Activated T-helper 1 cell treated with Interleukin-2 at 50 U/mL for 16 hours (primary cell): ENCODE measurements at places on chromosomes 13 and 19.

DNA sequence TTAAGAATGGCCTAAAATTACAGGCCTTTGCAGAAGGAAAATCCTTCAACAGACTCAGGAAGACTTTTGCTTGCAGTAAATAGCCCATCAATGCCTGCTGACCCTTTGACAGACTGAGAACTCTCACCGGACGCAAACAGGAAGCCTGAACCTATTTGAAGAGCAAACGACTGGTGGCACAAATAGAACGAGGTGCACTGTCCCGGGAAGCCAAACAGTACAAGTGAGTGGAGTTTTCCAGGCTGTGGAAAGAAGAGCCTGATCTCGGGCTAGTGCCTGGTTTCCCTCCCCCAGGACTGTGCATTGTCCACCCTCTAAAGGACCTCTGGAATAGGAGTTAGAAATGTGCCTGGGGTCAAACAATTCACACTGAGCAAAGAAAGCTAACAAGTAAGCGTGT, 165.5 kb downstream of the FGF14 start:
- no peak for DNase-seq

- no peak for DNase-seq
Measured at GRCh38 chr19:46193678-46194077, 35.9 kb upstream of the IGFL1 start.

- no peak for DNase-seq
Measured at GRCh38 chr19:39372941-39373340, 18.0 kb downstream of the PAF1 start.

DNA sequence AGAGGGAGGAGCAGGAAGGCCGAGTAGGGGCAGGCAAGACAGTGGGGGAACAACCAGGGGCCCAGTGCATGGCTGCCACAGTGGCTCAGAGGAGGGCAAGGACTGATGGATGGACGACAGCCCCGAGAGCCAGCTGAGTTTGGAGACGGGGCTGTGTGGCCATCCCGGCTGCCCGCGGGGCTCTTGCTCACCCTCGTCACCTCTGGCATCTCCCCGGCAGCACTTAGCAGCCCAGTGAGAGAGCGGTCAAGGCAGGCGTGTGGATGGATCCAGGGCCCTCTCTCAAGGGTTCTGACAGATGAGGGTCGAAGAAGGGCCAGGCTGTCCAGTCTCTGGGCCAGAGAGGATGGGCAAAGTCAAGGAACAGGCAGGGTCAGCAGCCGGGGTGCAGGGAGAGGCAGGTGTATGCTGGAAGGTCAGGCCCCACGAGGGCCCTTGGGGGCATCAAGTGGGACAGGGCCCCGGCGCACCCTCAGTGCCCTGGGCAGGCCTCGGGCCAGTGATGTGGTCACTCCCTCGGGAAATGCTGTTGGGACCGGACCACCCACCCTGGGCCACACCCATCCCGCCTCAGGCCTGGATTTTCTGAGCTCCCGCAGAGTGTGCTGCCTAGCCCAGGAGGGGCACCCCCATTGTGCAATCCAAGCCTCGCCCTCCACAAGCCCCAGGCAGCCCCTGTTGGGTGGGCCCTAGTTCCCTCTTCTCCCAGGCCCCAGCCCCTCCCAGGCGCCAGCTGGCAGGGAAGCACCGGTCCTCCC, 56.4 kb upstream of the TPM4 start:
- DNase-seq: no peak

DNA sequence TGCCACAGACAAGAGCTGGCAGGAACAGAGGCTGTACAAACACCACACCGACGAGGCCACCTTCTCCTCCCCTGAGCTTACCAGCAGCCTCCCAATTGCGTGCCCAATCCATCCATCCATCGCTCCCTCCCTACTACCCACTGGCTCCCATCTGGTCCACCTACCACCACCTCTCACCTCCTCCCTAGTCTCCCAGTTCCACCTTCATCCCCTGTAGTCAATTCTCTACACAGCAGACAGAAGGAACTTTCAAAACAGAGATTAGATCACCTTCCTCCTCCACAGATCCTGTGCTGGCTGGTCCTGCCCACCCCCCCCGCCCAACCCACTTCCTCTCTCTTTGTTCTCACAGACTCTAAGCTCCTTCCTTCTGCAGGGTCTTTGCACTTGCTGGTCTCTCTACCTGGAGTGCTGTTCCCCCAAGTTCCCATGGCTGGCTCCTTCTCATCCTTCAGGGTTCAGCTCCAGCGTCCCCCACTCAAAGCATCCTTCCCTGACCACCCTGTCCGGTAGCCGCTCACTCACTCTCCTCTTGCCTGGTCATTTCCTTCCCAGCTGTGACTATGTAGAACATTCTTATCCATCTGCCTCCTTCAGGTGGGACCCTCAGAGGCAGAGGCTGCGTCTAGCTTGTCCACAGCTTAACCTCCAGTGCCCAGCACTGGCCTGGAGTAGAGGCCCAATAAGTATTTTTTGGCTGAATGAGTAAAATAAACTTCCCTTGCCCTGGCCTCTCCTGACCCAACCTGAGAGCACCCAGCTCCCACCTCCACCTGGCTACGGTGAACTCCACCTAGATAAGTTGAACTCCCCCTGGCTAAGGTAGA, 23.0 kb downstream of the PIN1 start:
- DNase-seq: no peak

- DNase-seq: no peak
Measured at GRCh38 chr19:18562086-18562485, 4.4 kb downstream of the KXD1 start.

DNA sequence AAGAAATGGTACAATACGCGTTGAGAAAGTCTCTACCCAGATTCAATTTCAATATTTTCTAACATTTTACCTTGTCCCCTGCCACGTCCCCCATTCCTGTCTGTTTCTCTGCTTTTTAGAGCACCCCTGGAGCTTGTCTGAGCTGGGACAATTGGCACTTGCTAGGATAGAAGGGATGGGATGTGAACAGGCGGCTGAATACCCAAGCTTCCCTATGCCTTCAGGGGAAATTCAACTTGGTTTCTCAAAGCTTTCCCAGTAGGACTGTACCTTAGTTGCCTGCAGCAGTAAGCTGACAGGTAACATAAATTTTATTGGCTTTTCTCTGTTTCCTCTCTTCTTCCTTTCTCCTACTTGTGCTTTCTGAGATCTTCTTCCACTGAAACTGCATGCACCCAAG, 1663.3 kb downstream of the EFNB2 start:
- no peak for DNase-seq

- DNase-seq: peak; percentile 75
Measured at GRCh38 chr19:18450931-18451836, 13.3 kb upstream of the ISYNA1 start.

GRCh38 chr13:61765181-61765742, 349.6 kb upstream of the PCDH20 start:
- no peak for DNase-seq

DNA sequence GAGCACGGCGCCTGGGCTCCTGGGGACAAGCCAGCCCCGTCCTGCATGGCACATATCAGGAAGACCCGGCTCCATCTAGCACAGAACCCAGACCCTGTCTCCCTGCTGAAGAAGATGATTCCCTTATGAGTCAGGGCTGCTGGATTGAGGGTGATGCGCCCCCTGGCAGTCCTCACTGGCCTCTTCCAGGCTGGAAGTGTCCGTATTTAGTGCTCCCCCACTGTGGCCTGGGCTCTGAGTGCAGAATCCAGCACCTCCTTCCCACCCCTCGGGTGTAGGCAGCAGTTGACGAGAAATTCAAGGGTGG, 14.9 kb downstream of the COMP start:
- DNase-seq: no peak

- DNase-seq: peak; percentile 72
Measured at GRCh38 chr13:114226699-114227323, 7.9 kb upstream of the CDC16 start.

GRCh38 chr13:28755546-28755870, 36.7 kb upstream of the SLC46A3 start:
- no peak for DNase-seq

GRCh38 chr13:71524245-71524612, 342.8 kb downstream of the DACH1 start:
- DNase-seq: no peak

- no peak for DNase-seq
Measured at GRCh38 chr13:49323344-49323743, 75.6 kb downstream of the CDADC1 start.

- no peak for DNase-seq
Measured at GRCh38 chr19:3503036-3503572, 2.6 kb upstream of the DOHH start.

DNA sequence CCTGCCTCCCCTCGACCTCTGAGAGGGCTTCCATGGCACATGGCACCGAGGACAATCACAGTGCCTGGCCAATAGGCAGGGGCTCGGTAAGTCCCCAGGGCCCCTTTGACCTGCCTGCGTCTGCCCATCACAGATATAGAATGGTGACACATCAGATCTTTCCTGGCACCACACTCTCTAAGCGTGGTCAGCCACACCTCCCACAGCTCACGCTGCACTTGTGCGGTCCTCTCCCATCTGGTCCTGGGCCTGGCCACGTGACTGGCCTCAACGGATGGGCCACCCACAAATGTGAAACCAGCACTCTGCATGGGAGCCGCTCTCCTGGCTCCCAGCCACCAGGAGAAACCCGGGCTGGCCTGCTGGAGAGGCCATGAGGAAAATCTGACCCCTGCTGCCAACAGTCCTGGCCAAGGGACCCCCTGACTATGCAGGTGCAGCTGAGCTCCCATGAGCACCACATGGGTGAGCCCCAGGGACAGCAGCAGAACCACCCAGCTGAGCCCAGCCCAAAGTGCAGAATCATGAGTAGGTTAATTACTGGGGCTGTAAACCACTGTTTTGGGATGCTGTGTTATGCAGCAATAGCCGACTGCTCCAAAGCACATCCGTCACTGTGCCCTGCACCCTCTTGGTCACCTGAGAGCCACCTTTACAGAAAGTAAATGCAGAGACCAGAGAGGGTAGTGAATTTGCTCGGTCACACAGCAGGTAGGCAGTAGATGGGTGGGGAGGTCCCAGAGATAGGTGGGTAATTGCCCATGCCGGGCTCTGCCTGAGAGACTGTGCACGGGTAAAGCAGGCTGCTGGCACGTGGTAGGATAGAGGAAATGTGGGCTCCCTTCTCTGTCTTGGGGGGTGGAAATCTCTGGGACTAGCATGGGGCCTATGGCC, 9.7 kb upstream of the MEF2B start:
- DNase-seq: no peak

DNA sequence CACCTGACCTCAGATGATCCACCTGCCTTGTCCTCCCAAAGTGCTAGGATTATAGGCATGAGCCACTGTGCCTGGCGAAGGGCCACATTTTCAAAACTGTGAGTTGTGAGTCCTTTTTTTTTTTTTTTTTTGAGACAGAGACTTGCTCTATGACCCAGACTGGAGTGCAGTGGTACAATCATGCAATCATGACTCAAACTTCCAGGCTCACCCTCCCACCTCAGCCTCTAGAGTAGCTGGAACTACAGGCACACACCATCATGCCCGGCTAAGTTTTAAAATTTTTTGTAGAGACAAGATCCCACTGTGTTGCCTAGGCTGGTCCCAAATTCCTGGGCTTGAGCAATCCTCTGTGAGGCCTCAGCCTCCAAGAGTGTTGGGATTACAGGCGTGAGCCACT, 3.8 kb upstream of the MYPOP start:
- no peak for DNase-seq

GRCh38 chr13:83819611-83820010, 62.7 kb downstream of the SLITRK1 start:
- no peak for DNase-seq

DNA sequence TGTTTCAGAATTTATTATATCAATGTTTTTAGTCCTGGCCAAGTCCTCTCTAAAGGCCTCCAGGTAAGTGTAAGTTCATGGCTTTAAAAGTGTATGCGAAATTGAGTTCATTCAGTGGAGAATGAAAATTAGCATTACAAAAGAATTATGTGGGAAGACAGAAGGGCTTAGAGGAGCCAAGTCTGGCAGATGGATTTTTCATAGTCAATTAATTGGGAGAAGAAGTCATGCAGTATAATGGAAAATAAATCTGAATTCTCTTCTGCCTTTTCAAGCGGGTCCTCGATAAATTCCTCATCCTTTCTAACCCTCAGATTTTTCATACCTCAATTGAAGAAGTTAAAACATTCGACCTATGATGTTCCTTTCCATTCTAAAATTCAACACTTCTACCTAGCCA, 394.2 kb downstream of the ITGBL1 start:
- DNase-seq: no peak

DNA sequence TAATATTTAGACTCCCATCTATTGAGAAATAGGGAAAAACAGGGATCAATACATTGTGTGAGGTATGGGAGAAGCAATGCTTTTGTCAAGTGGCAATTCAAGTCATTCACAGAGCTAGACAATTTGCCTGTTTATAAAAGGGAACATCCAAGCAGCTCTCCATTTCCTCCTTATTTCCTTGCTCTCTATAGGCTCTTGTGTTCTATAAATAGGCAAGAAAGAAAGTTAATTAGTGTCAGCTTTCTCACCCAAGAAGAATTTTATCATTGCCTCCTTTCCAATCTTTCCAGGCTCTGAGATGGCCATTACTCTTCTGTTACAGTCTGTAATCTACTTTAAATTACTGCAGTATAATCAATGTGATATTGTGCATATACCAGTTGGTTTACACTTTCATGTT, 199.9 kb downstream of the LHFPL6 start:
- no peak for DNase-seq

DNA sequence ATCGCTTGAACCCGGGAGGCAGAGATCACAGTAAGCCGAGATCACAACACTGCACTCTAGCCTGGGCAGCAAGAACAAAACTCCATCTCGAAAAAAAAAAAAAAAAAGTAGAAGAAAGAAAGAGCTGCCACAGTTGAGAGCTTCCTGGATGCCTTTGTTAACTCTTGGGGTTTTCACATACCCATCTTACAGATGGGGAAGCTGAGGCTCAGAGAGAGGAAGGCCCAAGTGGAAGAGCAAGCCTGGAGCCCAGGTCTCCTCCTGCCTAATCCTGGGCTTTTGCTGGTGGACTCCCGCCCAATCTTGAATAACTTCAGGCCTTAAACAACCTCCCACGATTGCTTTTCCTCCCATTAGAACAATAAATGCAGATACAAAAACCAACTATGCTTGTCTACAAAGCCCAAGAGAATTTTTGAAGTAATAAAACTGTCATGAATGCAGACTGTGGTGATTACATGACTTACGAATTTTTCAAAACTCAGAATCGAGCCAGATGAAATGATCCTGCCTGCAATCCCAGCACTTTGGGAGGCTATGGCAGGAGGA, 41.7 kb downstream of the LTBP4 start:
- DNase-seq: no peak

GRCh38 chr19:13722146-13722545, 42.2 kb upstream of the MRI1 start:
- no peak for DNase-seq

GRCh38 chr13:112443191-112443994, 67.2 kb downstream of the SPACA7 start:
- DNase-seq: no peak

DNA sequence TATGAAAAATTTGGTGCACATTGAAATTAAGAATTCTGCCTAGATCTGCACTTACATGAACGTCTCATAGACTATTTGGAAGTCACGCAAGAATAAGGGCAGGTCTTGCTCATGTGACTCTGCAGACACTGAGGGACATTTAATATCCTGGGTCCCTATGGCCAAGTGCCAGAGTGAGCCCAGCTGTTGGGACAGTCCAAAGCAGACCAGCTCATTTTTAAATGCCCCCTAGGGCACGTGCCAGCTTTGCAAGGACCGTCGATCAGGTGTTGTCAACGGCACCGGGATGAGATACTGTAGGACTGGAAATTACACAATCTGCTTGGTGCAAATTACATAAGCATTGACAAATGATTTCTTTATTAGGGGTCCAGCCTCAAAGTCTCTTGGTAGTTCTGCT, 293.6 kb downstream of the TEX29 start:
- DNase-seq: no peak
